Epithelial cell of alveolus of lung (primary cell): ENCODE measurements at places on chromosomes 3 and 15. TPM values are rescaled to one million over a fixed set of nuclear protein-coding genes. Genes with fewer than 3 reads are reported as not detected.

Gene LRRK1
- 4.0 and 9.8 TPM in 2 replicates for total RNA-seq

Gene SCAMP5
- total RNA-seq: 1.4 and 5.0 TPM in 2 replicates

Gene SCAANT1
- total RNA-seq: not detected in 2 replicates

Gene ARPIN
- 11.6 and 14.1 TPM in 2 replicates for total RNA-seq

Gene IP6K1
- total RNA-seq: 27.9 and 51.2 TPM in 2 replicates

Gene PP2D1
- total RNA-seq: not detected in 2 replicates

Gene SCN11A
- under 0.01 TPM in 2 replicates for total RNA-seq
